ENCODE measurements at places on chromosomes 13 and 19.

DNA sequence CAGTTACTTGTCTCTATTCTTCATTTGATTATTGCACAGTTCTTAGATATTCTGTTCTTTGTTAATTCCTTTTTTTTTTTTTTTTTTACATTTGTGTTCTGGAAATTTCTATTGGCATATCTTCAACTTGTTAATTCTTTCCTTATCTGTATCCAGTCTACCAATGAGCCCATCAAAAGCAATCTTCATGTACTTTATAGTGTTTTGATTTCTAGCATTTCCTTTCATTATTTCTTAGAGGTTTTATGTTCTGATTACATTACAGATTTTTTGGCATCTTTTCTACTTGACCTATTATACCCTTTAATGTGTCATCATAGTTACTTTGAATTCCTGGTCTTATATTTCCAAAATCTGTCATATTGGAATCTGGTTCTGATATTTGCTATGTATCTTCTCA lies 2194.8 kb downstream of the PCDH9 start:
- no peak for DNase-seq

- no peak for DNase-seq
Observed at GRCh38 chr13:97849305-97849704, 104.2 kb upstream of the IPO5 start.

DNA sequence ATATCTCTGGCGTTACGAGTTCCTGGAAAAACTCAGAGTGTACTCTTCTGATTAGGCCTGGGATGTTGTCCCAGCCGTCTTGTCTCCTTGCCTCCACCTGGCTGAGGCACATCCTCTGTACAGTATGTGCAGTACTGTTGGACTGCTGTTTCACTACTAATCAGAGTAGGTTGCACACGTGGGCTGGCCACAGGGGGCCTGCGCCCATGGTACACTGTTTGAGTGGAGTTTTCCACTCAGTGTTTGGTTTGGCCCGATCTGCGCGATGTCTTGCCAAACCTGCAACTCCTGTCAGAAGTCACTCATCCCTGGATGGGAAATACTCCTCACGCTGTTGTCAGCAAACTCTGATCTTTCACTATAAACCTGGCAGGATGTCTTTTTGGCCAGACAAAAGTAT lies 189.6 kb upstream of the CSNK1A1L start:
- DNase-seq, result peak; percentile 83

DNA sequence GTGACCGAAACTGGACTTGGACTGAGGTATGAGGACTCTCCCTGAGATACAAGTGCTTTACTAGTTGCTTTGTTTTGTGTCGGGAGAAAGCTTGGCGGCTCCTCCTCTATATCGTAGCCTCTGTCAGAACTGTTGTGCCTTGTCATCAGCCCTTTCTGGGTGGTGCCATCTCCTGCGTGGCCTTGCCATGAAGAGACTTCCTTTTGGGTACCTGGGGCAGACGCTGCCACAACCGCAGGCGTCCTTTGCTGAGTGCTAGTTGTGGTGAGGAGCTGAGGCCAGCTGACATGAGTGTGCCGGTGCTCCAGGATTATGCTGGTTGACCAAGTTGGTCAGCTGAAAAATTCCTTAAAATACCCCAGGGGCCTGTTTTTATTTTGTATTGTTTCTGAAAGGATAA lies 124.5 kb downstream of the AKAP11 start:
- no peak for DNase-seq

GRCh38 chr13:111415246-111415645 lies 94.8 kb downstream of the TEX29 start:
- DNase-seq, result no peak

- DNase-seq, result peak; percentile 85
Observed at GRCh38 chr13:30905932-30906383, at the start of gene MEDAG. TSS of gene MEDAG (plus strand) at chr13:30906271. CDS start at chr13:30906516, 245 bp downstream.

DNA sequence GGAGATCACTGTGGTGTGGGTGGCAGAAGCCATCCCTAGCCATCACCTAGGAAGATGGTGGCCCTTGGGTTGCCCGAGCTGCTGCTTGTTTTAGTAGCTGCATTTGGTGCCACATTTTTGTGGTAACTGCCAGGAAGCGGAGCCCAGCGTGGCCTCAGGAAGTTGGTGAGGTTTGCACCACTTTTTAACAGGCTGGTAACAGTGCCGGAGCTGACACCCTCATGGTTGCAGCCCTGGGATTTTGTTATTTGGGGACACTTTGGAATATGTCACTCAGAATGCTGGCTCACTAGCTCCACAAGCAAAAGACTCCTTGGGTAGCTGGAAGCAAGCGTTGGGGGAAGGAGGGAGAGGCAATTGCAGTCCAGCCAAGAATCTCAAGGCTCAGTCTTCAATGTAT lies 22.1 kb downstream of the ACTN4 start:
- DNase-seq, result no peak

DNA sequence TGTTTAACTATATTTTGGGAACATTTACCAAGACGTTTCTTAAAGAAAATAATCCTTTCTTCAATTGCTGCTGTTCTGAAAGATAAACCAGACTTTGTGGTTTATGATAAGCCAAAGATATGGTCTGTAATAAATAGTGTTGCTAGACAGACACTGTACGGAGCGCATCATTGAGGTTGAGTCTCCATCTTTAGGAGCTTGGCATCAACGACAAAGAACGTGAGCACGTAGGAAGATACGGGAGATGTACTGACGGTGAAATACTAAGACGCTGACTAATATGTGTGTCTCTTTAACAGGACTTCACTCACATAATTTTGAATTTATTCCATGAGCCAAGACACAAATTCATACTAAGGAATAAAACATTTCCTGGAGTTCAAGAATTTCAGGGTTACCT lies 16.2 kb downstream of the TEX29 start:
- DNase-seq, result no peak
